Foreskin melanocyte (primary cell): ENCODE measurements at places on chromosomes 4 and X.

DNA sequence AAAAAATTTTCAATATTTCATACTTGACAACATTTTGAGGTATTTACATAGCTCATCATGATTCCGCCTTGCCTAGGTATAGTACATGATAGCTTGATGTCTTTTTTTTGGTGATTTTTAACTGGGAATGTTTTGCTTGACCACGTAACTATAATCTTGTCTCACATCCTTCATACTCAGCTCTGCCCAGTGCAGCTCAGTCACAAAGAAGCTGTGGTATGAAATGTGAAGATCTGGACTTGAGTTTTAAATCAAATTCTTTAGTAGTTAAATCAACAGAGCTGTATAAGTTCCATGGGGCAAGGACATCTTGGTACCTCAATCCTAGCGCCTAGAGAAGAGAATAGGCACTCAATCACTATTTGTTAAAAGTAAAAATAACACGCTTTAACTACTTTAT, 276.3 kb upstream of the DKK2 start:
- no peak for DNase-seq

DNA sequence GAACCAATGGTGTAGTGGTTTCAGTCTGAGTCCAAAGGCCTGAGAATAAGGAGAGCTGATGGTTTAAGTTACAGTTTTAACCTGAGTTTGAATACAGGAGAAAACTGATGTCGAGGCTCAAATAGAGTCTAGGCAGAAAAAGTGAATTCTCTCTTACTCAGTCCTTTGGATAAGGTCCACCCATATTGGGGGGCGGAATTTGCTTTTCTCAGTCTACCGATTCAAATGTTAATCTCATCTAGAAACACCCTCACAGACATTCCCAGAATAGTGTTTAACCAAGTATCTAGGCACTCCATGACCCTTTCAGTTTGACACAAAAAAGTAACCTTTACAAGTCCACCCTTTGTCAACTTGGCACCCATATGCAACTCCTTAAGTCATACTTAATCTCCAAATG, 216.0 kb downstream of the GRID2 start:
- DNase-seq, result no peak

GRCh38 chr4:56755901-56756300, 65.6 kb downstream of the SPINK2 start:
- peak; percentile 85 for DNase-seq

DNA sequence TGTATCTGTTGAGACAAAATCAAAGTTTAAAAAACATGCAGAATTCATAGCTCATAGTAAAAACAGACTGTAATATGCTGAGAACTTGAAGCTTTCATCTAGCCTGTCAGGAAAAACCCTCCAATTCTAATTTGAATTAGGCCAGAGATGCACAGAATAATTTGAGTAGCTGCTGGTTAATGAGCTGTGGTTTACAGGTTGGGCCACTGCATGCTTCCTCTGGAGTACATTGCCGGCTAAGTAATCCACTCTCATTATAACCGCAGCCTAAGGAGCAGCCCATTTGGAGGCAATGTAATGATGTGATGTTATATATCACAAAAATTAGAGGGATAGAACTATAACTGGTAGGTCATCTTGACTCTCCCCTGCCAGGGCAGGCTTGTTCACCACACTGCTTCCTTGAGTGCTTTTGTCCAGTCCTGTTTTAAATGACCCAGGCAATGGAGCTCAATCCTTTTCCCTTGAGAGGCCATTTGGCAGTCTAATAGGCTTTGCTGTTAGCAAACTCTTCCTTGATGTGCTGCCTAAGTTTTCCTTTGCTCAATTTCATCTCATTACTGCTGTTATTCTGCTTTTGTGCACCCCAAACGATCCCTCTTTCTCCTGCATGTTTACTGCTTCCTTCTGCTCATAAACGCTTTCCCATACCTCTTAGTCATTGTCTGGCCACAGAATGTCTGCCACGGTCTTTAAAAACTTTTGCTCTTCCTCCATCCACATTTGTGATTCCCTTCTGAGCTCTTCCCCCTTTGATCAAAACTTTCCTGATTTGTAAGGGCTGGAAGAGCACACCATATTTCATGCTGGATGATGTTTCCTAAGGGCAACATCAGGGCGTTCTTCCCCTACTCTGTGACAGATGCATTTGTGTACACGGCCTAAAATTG, 230.9 kb downstream of the C4orf33 start:
- DNase-seq, result no peak

DNA sequence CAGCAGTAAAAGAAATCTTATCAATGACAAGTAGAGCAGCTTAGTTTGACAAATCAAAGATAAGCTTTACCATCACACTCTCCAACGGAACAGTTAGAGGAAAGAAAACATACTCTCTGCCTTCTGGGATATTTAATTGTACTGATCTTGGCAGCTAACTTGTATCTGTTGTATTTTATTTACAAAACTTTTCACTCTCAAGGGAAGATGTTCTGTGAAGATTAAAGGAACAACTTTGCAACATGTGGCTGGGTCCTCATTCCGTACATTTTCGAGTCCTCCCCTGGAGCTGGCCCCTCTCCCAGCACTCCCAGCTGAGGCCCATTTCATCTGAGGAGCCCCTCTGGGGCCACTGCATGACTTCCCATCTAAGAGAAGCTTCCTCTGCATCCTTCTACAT, 74.4 kb downstream of the RPS3A start:
- no peak for DNase-seq

DNA sequence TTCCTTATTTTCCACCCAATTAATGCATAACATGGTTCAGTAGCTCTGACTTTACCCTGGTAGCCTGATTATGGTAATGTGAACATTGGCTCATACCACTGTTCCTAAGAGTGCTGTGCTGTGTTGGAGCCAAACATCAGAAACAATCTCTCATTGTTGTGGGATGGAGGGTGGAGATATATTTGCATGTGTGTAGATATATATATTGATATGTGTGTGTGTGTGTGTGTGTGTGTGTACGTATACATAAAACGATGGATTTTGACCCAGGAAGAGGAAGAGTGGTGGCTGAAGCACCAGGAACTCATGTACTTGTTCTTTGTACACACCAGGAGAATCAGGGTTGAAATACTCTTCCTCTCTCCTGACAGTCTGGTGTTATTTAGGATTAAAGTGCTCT, 247.7 kb downstream of the IL15 start:
- DNase-seq, result no peak

DNA sequence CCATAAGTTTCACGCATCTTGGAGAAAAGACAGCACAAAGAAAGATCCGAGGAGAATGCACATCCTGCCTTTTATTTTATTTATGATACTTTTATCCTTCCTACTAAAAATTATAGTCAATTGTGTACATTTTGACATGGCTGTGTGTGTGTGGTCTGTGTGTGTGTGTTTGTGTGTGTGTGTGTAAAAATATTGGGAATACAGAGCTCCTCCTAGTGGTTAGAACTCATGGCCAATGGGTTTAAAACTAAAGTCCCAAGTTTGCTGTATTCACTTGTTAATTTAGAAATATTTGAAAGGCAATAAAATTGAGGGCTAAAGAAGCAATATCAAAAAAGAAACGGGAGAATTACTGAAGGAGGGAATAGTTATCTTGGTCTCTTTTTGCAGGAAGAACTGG, 47.5 kb downstream of the NKX6-1 start:
- peak; percentile 11 for DNase-seq

GRCh38 chrX:38260231-38260630, 39.6 kb upstream of the SRPX start:
- no peak for DNase-seq

DNA sequence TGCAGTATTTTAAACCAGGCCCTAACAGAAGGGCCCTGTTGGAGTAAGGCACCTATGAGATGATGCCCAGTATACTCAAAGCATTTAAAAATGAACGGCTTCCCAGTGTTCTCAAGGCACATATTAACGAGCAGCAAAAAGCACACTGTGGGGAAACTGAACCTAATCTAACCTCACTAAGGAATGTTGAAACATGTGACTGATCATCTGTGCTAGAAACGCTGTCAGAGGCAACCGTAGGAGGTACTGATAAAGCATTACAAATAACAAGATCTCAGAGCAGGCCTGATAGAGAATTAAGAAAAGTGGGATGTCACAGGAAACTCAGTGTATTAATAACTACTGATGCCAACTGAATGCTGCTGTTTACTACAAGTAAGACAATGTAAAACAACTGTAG, 24.0 kb downstream of the ASB9 start:
- peak; percentile 26 for DNase-seq

- DNase-seq, result no peak
These were observed 1.0 kb upstream of the EDA start for GRCh38 chrX:69614886-69615285.

- DNase-seq, result no peak
These were observed 11.6 kb downstream of the RBMX2 start for GRCh38 chrX:130413415-130413814.

DNA sequence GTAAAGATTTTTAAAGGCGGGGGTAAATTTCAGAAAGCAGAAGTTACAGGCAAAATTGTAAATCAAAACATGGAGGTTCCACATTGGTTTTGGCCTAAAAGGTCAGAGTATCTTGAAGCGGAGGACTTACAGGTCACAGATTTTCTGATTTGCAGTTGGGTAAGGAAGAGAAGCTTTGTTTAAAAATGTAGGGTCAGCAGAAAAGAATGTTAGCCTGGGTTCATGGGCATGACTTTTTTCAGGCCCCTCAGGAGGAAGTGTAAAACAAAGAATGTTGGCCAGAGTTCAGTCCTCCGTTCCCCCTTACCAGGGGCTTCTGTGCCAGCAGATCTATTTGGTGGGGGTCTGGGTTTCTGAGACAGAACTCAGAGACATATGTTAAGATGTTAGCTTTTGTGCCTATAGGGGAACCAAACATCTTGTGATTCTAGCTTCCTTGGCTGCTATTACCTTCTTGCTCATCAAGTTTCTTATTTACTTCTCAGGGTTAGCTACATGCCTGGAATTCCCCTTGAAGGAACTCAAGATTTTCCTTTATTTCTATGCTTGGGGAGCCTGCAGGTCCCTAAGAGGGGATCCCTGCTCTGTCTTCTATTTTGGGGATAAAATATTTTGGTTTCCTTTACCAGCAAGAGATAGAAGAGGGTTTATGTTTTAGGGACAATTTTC, 160.3 kb downstream of the ANK2 start:
- DNase-seq, result no peak

DNA sequence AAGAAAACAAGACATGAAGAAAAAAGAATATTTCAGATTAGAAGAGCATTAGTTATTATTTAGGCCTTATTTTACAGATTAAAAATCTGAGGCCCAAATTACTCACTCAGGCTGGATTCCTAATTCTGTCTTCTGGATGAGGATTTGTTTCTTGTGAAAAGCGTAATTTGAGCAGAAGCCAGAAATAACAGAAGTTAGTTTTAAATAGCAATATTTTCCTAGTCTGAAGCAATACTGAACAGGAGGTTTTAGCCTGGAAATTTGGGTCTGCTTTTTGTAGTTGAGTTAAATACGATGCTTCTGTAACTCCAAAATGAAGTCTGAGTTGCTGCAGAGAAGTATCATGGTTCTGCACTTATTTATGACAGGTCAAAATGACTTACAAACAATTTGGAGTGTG, 124.9 kb downstream of the RTL3 start:
- DNase-seq, result no peak

GRCh38 chr4:129561886-129562671, 466.1 kb downstream of the C4orf33 start:
- no peak for DNase-seq

DNA sequence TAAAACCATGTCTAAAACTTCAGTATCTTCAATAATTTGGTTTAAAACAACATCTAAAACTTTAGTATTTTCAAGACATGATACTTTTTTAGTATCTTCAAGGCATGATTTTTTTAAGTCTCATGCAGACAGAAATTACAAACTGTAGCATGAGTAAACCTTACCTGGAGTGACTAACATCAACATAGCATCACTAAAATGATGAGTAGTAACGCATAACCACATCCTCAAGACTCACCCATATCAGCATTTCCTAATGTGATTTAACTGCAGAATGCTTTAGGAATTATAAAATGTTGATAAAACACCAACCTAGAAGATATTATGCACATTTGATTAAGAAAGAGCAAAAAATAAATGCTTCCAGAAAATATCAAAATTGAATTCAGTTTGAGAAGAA, 19.7 kb upstream of the EDNRA start:
- DNase-seq, result no peak

DNA sequence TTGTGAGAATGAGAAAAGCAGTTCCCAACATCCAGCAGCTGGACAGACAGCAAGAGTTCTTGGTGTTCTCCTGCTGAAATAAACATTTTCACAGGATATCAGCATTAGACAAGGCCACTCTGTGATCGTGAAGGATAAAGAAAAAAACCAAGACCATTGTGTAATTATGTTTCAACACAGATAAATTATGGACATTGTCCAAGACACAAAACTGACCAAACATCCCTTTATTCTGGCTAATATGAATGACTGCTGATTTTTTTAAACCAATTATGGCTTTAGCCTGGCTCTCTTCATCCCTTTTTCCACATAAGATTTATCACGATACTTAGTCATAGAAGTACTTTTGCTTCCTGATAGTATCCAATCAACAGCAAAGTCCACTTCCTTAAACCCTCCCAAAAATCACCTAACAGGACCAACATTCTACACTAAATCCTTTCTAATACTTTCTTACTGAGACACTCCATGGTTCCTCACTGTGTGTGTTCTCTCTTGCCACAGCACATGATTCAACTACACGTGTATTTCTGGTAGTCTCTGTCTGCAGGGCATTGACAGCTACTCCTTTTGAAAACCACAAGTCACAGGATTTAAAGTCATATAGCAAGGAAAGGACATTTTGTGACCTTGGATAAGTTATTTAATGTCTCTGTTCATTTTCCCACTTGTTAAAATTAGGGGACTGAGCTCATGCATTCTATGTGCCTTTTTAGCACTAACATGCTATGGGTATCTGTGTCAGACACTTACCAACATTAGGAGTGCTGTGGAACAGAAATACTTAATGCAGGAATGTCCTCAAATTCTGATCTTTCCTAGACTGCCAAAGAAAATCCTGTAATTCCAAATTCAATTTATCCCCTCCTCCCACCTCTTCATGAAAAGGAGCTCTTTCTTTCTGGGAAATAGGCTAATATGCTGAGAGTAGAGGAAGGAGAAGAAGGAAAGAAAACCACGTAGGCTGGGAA, 137.2 kb upstream of the PGRMC2 start:
- DNase-seq, result peak; percentile 58

DNA sequence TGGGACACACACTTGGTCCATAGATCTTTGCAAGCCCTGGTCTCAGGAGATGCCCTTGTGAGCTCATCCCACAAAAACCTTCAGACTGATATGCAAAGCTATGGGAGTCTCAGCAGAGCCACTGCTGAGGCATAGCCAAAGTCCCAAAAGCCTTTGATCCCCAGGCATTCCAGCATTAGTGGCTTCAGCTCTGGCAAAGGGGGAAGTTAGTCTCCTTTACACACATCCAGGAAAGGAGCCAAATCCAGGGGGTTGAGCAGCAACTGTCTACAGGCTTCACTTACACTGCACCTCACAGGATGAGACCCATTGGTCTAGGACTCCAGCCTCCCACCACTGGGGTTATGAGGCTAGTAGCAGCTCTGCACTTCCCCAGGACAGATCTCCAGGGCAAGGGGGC, 14.0 kb downstream of the PF4 start:
- DNase-seq, result no peak

- no peak for DNase-seq
These were observed 24.7 kb downstream of the SH3KBP1 start for GRCh38 chrX:19862634-19863211.
